CD4-positive, alpha-beta T cell treated with Interleukin-15 for 4 hours (primary cell): ENCODE measurements at places on chromosomes 2 and 18.

DNA sequence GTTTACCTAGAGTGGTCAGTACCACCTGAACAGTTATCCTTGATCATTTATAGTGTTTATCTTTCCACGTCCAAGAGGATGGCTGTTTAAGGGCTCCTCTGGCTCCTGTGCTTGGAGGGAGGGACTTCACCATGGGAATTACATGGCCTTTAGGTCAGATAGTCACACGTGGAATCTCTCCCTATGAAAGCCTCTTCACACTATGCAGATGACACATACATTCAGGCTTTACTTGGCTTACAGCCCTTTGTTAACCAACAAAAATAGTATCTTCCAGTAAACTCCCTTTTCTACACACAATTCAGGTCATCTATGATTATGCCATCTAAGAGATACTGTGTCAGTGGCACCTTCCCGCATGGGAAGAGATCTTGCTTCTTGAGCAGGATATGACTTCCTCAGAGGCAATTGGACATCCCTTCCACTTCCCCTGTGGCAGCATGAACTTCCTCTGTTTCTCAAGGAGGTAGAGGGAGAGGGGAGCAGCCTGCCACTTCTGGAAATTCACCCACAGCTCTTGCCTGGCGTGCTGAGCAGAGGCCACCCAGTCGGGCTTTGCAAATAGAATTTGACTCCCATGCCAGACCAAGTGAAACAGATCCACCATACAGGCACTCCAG, 53.5 kb downstream of the COLEC12 start:
- no peak for DNase-seq

DNA sequence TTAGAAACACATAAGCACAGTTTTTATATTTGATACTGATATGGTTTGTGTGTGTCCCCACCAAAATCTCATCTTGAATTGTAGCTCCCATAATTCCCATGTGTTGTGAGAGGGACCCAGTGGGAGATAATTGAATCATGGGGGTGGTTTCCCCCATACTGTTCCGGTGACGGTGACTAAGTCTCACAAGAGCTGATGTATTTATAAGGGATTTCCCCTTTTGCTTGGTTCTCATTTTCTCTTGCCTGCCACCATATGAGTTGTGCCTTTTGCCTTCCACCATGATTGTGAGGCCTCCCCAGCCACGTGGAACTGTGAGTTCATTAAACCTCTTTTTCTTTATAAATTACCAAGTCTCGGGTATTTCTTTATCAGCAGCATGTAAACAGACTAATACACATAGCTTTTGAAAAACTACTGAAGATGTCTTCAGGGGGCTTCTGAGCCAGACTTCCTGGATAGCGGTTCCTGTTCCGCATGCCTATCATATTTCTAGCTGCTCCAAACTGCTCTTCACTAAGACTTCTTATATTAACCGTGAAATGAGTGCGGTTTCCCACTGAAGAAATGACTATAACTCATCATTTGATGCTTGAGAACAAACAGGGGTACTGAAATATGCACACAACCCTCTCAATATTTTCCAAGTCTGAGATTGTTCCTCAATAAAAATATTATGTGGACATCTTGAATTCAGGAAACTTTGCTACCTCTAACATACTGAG, 75.8 kb downstream of the SPHKAP start:
- DNase-seq: no peak

GRCh38 chr2:108454440-108454839, 5.4 kb downstream of the GCC2 start:
- DNase-seq: no peak

DNA sequence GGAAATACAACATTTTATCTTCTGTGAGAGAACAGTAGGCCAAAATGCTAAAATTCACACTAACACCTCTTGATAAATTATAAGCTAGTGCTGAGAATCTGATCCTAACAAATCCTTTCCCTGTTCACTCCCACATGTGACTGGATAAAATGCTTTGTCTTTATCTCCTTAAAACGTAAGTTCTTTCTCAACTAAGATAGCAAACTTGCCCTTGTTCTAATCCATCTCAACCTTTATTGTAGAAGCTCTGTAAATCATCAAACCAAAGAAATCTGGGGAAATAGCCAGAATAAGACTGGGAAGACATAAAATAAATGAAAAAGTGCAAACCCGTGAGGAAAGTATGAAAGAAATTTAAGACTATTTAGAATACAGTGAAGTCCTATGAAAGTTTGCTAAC, 1058.4 kb upstream of the ACVR2A start:
- no peak for DNase-seq

DNA sequence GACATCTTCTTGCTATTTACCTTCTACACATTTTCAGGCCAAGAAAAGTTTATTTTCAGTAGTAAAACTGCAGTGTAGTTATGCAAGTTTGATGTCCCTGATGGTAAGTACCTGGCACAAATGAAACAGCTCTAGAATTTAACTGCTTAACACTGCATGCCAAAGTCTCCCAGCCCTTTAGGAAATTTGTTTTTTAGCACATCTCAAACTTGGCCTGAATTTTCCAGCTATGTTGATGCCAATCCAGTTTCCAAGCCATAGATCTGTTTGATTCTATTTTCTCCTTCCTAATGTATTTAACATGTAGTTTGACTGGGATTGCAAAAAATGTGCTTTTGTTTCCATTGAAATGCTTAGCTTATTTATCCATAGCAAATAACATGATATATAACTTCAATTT, 29.3 kb upstream of the ZNF385B start:
- no peak for DNase-seq

GRCh38 chr18:73933685-73934084, 213.9 kb downstream of the FBXO15 start:
- DNase-seq: no peak

DNA sequence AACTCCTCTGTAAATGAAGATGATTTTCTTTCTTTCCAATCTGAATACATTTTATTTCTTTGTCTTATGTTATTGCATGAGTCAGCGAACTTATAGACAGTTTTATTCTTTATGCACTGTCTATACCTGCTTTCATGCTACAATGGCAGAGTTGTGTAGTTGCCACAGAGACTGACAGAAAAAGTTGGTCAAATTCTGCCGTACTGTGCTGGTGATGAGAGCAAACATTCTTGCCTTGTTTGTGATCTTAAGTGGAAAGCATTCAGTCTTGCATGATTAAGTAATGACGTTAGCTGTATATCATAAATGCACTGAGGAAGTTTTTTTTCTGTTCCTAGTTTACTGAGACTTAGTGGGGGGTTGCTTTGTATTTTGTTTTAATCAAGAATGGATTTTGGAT, 32.9 kb downstream of the ZC3H15 start:
- no peak for DNase-seq
